ENCODE measurements at places on chromosomes 5 and 9. TPM values are rescaled to one million over a fixed set of nuclear protein-coding genes. Genes with fewer than 3 reads are reported as not detected.

- H3K27me3 ChIP-seq, result no peaks in the 10 kb centered on the region
- H3K27ac ChIP-seq, result no peak overlapping the region
- no peak overlapping the region for H3K4me3 ChIP-seq
- DNase-seq, result no peak
Measured at GRCh38 chr5:10567121-10567591, 3.3 kb downstream of the ANKRD33B start.

DNA sequence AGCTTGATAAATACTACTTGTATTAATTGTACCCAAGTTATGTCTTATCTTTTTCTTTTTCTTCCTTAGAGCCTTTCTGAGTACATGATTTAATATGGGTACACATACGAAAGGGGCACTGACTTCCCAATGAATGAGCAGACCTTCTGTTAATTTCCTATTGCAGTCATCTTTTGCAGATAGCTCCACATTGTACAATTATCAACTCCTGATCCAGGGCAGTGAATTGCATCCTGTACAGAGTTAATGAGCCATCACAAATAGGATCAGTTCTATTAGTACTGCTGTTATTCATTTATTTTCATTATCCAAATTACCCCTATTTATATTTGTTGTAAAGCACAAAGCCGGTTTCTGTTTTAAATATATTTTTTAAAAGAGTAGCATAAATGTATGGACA lies 105.6 kb downstream of the ADAMTSL1 start:
- no peaks in the 10 kb centered on the region for H3K4me1 ChIP-seq
- H3K36me3 ChIP-seq, result no peaks in the 10 kb centered on the region
- no peak overlapping the region for H3K27ac ChIP-seq
- no peak overlapping the region for H3K4me3 ChIP-seq
- no peak for DNase-seq
- H3K27me3 ChIP-seq, result no peaks in the 10 kb centered on the region

The CLIC3 gene
- 2.8 TPM for polyA plus RNA-seq

DNA sequence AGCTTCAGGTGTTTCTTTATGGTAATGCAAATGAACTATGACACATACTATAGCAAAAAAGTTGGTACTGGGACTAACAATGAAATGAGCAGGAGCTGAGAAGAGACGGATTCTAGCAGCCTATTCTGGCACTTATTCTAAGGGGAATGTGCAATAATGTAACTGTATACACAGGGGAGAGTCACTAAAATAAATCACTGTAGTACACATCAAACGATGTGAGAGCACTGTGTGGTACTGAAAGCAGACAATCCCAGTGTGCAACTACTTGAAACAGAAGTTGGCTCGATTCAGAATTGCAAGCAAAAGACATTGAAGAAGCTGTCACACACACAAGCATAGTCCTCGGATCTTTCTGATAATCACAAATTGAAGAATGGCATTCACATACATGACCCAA lies 1713.0 kb upstream of the CDH9 start:
- H3K27ac ChIP-seq, result no peak overlapping the region
- no peak overlapping the region for H3K4me3 ChIP-seq

The IL17B gene
- polyA plus RNA-seq, result 5.0 TPM

The OMD gene
- polyA plus RNA-seq, result 2.5 TPM

DNA sequence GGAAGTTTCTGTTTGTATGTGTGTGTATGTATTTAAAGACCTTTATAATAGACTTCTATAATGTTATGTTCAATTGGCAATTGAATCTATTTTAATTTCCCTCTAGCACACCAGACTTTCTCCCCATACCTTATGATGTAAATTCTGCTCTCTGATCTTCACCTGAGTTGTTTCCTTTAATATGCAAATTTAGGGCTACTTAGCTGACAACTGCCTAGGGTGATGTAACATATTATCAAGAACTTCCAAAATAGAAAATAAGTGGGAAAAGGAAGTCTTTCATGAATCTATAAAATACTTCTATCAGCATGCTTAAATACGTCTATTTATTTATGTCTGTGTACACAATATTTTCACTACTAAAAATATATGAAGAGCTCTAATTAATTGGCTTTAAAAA lies 923.5 kb upstream of the CDH10 start:
- H3K4me1 ChIP-seq, result no peaks in the 10 kb centered on the region
- DNase-seq, result no peak
- no peak overlapping the region for H3K27ac ChIP-seq
- no peak overlapping the region for H3K4me3 ChIP-seq

DNA sequence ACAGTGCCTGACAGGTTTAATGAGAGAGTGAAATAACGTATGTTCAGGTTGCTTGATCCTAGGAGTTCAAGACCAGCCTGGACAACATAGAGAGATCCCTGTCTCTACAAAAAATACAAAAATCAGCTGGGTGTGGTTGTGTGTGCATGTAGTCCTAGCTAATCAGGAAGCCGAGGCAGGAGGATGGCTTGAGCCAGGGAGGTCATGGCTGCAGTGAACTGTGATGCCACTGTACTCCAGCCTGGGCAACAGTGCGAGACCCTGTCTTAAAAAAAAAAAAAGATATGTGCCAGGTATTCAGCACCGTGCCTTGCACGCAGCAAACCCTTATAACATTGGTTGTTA lies 38.8 kb upstream of the SPRY4 start:
- no peak overlapping the region for H3K4me3 ChIP-seq
- H3K4me1 ChIP-seq, result peaks cover 8% of the 10 kb centered on the region
- H3K36me3 ChIP-seq, result no peaks in the 10 kb centered on the region
- H3K27me3 ChIP-seq, result no peaks in the 10 kb centered on the region

DNA sequence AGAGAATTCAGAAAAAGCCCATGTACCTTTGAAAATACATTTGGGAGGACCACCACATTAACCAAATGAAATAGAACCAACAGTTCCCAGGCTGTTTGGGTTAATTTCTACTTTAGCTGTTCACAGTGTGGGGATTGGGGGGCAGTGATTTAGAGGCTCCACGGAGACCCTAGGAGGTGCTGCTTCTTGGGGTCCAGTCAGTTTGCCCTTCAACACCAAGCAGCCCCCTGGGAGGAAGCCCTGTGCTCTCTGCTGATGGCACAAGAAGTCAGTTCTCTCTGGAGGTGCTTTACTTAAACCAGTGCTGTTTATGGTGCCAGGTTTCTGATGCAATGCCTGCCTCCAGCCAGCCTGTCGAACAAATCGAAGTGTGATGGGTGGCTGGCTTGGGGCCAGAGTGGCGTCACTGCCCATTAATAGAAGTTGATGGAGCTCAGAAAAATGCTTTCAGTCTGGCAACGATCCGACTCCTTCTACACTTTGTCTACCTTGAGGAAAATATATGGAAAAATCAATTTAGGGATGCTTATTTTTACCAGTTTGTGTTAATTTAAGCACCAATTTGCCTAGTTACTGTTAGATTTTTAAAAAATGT lies 134.0 kb downstream of the SNX18 start:
- H3K27me3 ChIP-seq, result no peaks in the 10 kb centered on the region
- H3K27ac ChIP-seq, result no peak overlapping the region
- peaks cover 18% of the 10 kb centered on the region for H3K4me1 ChIP-seq
- H3K36me3 ChIP-seq, result no peaks in the 10 kb centered on the region
- no peak overlapping the region for H3K4me3 ChIP-seq

- no peaks in the 10 kb centered on the region for H3K36me3 ChIP-seq
- peak; percentile 92 for DNase-seq
- peak overlapping the region; percentile 59 for H3K4me3 ChIP-seq
- peaks cover 21% of the 10 kb centered on the region for H3K4me1 ChIP-seq
- peak overlapping the region; percentile 94 for H3K27ac ChIP-seq
- no peaks in the 10 kb centered on the region for H3K27me3 ChIP-seq
Measured at GRCh38 chr5:124748687-124749594, 2.5 kb upstream of the ZNF608 start.

- no peaks in the 10 kb centered on the region for H3K36me3 ChIP-seq
- H3K4me3 ChIP-seq, result no peak overlapping the region
- no peaks in the 10 kb centered on the region for H3K4me1 ChIP-seq
- DNase-seq, result peak; percentile 17
- no peaks in the 10 kb centered on the region for H3K27me3 ChIP-seq
Measured at GRCh38 chr5:88555674-88556073, 287.0 kb upstream of the TMEM161B start.

The BARHL1 gene
- polyA plus RNA-seq, result 0.13 TPM

- no peak for DNase-seq
- peaks cover 3% of the 10 kb centered on the region for H3K4me1 ChIP-seq
- H3K36me3 ChIP-seq, result no peaks in the 10 kb centered on the region
- no peak overlapping the region for H3K27ac ChIP-seq
- H3K27me3 ChIP-seq, result no peaks in the 10 kb centered on the region
Measured at GRCh38 chr9:126723807-126724172, 81.0 kb upstream of the ZBTB43 start.

DNA sequence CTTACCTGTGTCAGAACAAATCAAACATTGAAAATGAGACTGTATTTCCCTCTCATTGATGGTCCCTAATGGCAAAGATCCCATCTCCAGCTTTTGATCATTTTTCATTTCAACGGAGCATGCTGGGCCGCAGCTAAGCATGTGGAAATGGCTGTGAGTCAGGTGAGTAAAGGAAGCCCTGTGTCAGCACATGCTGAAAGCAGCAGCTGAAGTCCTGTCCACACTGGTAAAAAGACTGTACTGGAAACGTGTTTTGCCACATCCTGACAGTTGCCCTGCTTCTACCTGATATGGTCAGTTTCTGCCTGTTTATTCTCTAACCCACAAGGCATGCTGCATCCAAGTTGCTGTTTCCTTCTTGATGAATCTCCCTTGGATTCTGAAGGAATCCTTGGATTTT lies 330.1 kb downstream of the EFNA5 start:
- H3K4me1 ChIP-seq, result no peaks in the 10 kb centered on the region
- no peak overlapping the region for H3K4me3 ChIP-seq
- no peaks in the 10 kb centered on the region for H3K27me3 ChIP-seq

The DRD1 gene
- polyA plus RNA-seq, result 0.21 TPM

GRCh38 chr9:33466565-33467495 lies 6.9 kb downstream of the NOL6 start:
- no peaks in the 10 kb centered on the region for H3K36me3 ChIP-seq
- H3K4me1 ChIP-seq, result no peaks in the 10 kb centered on the region
- H3K27me3 ChIP-seq, result no peaks in the 10 kb centered on the region
- no peak overlapping the region for H3K4me3 ChIP-seq

GRCh38 chr9:109856785-109857184 lies 76.8 kb downstream of the PALM2AKAP2 start:
- no peaks in the 10 kb centered on the region for H3K36me3 ChIP-seq
- peak; percentile 58 for DNase-seq
- H3K27me3 ChIP-seq, result no peaks in the 10 kb centered on the region
- peak overlapping the region; percentile 64 for H3K27ac ChIP-seq
- no peak overlapping the region for H3K4me3 ChIP-seq
- H3K4me1 ChIP-seq, result peaks cover 6% of the 10 kb centered on the region

The SLC27A4 gene
- 37.1 TPM for polyA plus RNA-seq

DNA sequence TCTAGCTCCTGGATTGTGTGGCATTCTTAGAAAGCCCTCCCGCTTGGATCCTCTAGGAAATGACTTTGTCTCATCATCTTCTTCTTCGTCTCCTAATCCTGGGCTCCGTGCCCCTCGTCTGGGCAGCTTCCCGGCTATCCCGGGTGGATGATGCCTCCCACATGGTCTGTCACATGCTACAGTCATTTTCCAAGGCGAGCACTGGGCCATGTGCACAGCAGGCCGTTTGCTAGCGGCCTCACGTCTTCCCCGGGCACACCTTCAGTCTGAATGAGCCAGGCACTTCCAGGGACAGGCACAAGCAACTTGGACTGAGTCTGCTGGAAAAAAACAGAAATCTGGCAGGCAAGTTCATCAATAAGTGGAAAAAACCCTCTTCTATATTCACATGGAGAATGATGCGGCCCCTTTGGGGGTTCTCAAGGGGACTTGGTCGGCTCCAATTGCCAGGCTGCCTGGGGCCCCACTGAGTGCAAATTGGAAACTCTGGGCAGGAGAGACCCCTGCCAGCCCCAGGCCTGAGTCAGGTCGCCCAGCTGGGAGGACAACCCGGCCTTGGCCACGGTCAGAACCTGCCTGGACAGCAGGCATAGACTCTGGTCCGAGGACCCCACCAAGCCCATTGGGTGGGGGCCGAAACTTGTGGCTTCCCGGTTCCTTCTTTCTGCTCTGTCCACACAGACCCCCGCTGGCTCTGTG lies 11.1 kb upstream of the WNK2 start:
- no peak overlapping the region for H3K27ac ChIP-seq
- no peak overlapping the region for H3K4me3 ChIP-seq
- no peaks in the 10 kb centered on the region for H3K36me3 ChIP-seq
- no peak for DNase-seq
- H3K27me3 ChIP-seq, result no peaks in the 10 kb centered on the region
- H3K4me1 ChIP-seq, result peaks cover 3% of the 10 kb centered on the region

DNA sequence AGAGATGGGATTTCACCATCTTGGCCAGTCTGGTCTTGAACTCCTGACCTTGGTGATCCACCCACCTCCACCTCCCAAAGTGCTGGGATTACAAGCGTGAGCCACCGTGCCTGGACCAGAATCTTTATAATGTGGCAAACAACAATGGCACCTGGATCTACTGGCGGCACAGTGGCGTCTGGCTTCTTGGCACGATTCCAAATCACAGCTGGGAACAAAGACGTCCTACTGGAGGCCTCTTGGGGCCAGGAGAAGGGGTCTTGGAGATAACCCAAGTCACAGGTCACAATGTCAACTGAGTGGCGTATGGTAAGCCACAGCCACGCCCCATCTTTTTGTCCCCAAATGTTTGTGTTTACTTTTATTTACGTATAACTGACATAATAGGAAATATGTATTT lies 77.8 kb upstream of the RAPGEF1 start:
- no peak overlapping the region for H3K4me3 ChIP-seq
- no peak for DNase-seq
- H3K36me3 ChIP-seq, result no peaks in the 10 kb centered on the region
- H3K27ac ChIP-seq, result no peak overlapping the region

Measured in testis (tissue), 5 donors.